Stimulated activated CD4-positive, alpha-beta T cell treated with anti-CD3 and anti-CD28 coated beads, Interleukin-4, amount 100 ng/mL, for 1 hour (primary cell): ENCODE measurements at places on chromosomes 2 and 18.

GRCh38 chr2:15307526-15307925 is 253.6 kb downstream of the NBAS start:
- DNase-seq = no peak

- DNase-seq = no peak
These were observed 77.1 kb upstream of the COL3A1 start for GRCh38 chr2:188897096-188897495.

DNA sequence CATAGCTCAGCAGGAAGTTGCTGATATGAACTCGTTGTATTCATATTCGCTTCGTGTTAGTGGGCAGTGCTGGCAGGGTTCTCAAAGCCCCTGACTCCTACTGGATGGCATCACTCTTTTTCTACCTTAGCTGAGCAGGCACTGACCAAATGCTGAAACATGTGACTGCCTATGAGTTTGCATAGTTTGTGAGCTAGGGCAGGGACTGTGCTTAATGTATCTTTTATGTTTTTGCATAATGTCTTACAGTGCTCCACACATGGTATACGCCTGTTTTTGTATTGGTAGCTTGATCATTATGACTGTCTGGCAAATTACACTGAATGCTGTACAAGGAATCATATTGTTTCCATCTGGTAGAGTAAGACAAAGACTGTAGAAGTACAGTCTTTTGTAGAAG is 305.3 kb downstream of the PARD3B start:
- DNase-seq = no peak

DNA sequence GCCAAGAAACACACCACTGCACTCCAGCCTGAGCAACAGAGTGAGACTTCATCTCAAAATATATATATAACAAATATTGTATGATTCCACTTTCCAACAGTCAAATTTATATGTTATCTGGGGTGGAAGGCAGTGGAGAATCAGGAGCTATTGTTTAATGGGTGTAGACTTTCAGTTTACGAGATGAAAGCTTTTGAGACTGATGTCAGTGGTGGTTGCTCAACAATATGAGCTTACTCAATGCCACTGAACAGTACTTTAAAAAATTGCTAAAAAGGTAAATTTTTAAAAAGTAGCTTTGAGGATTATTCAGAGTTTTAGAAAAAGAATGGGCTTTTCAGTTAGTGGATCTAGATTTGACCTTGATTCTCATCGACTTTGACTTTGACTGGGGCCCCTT is 105.9 kb upstream of the ST6GAL2 start:
- no peak for DNase-seq

DNA sequence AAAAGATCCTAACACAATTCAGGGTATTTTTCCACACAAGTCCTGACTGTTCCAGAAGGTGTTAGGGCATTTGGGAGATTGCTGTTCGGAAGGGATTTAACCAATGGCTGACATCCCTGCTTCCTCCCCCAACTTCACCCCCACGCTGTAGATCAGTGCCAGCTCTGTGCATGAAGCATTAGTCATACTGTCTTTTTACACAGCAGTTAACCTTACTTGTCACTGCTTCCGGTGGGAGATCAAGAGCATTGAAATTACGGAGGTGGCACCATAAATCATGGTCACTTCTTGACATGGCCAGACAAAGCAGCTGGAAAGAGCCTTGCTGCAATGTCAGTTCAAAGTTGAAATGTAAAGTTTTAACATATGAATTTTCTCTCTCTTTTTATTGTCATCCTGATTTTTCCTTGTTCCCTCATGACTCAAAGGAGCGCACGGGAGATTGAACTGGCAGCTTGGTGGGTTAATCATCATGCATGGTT is 70.2 kb downstream of the HRH4 start:
- DNase-seq = no peak

DNA sequence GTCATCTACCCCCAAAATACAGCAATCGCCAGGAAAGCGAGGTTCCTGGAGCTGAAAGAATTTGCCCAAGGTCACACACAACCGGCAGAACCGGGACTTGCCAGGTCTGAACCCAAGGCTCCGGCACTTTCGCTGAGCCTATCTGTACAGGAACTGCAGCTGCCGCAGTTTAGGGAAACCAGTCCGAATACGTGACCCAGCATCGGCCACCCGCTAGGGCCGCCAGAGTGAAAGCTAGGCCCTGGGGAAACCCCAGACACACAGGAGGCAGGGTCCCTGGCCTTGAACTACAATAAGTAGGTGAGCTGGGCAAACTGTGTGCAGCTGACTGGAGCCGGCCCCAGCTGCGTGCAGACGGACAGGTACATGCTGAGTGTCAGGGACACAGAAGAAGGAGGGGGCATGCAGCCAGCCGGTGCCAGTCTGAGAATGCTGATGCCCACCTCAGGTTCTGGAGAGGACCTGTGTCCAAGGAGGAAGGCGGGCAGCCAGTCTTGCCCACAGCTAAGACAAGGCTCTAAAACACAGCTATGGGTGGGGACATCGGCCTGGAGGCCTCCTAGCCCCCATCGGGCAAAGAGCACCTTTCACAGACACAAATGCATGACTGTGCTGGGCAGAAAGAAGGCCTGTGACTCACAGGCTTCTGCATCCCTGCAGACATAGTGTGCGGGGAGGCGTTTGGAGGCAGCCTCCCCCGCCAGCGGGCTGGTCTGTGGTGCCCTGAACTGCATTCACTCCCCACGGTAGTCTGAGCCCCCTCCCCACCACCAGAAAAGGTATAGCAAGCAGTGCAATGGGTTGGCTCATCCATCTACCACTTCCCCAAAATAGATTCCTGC is 107.4 kb upstream of the ID2 start:
- no peak for DNase-seq

DNA sequence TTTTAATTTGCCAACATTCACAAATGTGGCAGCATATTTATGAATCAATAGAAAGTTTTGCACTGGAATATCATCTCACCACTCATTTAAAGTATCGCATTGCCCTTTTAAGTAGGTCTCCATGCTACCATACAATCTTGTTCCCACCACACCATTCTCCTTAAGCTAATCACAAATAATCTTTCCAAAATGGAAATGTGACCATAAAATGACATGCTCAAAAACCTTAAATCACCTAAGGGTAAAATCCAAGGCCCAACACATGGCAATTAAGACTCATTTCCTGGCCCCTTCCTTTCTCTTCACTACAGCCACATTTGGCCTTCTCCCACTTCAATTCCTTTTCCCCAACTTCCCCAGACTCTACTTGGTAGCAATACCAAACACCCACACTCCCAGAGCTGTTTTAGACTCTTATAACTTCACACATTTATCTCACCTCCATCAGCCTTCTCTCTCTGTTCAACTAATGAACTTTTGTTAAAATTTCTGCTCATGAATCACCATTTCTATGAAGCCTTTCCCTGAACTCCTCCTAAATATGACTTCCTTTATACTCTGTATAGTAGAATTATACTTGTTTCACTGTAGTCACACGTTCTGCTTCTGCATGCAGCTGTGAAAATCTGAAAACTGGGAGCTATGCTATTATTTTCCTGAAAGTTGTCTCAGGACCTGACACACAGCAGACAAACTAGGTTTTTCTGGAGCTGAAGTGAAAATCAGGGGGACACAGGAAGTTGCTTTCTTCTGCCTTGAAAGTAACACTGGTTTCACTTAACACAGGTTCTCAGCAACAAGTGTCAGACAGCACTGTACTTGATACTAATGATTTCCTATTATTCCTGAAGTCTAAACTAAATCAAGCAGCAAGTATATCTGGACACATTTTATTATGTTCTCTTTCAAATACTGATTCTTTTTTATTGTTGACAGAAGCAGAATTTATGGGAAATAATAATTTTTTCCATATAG is 303.9 kb downstream of the ZEB2 start:
- no peak for DNase-seq

DNA sequence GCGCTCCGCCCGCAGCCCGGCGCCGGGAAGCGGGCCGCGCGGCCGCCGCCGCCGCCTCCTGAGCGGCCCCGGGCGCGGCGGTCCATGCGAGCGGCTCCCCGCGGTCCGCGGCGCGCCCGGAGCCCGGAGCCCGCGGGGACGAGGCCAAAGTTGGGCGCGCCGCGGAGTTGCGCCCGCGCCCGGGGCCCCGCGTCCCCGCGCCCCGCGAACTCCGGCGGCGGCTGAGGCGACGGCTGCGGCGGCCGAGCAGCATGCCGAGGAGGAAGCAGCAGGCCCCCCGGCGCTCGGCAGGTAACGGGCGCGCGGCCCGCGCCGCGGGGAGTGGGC is 992 bp downstream of the TSHZ1 start:
- no peak for DNase-seq

DNA sequence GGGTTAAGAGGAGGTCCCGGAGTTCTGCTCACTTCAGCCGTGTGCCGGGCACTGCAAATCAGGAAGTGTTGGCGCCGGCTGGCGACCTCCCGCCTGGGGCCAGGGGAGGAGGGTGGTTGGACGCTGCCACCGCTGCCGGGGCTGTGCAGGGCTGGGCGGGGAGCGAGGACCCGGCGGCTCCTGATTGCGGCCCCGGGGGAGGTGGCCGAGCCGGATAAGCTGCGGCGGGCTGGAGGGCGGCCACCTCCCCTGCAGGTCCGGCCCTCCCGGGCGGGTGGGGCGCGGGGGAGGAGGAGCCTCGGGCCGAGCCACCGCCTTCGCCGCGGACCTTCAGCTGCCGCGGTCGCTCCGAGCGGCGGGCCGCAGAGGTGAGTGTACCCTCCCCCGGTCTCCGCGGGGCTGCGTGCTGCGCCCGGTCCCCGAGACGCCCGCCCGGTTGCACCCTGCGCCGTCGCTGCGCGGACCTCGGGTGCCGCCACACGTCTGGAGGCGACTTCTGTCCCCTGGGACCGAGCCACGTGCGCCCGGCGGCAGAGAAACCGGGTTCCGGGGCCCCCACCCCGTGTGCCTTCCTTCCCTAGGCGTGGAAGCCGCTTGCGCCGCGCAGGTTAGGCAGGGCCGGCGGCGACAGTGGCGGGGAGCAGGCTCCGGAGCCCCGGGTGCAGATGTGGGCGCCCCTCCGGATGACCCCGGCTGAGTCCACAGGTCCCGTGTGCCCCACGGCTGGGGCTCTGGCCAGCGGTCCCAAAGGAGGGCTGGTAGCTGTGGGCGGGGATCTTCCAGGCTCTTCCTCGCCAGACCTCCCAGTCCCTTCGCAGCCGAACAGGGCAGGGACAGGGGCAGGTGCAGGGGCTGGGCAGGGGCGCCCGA is at the start of gene STEAP3:
STEAP3 (plus strand) TSS at position 314 of the 870 bp plus-strand sequence. CDS start 7,179 bp downstream, outside the sequence.
- DNase-seq = no peak

DNA sequence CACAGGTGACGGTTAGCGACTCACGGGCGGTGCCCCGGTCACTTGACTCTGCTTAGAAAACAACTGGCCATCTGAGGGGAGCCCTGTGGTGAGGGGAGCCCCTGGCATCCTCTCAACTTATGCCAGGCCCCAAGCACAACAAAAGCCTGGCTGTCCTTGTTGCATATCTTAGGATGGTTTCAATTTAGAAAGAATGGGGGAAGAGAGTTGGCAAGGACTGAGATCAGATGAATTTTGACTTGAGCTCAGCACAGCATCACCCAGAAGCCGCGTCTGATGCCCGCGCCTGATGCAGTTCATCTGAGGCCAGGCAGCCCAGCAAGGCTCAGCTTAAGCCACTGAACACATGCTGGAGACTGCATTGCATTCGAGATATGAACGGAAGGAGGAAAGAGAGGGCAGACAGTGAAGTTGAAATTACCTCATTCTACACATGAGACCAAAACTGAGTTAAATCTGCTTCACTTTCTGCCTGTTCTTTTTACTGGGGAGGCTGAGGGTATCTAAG is 36.8 kb downstream of the MYT1L start:
- DNase-seq = no peak

GRCh38 chr18:3016585-3017297 is 3.8 kb upstream of the LPIN2 start:
- no peak for DNase-seq

DNA sequence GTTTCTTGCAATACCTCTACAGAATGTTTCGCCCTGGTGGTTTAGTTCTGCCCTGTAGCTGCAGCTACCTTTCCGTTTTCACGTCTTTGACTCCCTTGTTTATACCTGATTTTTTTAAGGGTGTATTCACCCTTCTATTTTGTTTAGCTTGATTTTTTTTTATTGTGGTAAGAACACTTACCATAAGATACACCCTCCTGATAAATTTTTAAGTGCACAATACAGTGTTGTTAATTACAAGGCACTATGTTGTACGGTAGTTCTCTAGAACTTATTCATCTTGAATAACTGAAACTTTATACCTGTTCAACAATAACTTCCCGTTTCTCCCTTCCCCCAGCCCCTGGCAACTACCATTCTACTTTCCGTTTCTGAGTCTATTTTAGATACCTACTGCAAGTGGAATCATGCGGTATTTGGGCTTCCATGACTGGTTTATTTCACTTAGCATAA is 48.9 kb upstream of the NABP1 start:
- DNase-seq = peak; percentile 14

- DNase-seq = no peak
These were observed 37.9 kb downstream of the B4GALT6 start for GRCh38 chr18:31646332-31647126.

DNA sequence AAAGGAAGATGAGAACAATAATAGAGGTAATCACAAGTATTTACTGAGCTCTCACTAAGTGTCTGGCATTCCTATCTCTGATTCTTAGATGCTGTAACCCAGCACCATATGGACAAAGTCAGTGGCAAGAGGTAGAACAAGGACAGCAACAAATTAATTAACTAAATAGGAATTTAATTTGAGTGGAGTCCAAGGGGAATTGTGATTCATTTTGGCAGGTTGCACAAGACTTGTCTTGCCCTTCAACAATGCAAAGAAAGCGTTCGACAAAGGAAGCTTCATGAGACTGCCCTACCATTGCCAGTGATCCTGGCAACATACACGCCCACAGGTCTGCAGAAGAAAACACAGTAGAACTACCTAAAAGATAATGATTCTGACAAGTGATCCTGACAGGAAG is 221.6 kb downstream of the RBM43 start:
- DNase-seq = no peak
